ENCODE measurements at places on chromosomes 12 and 14.

DNA sequence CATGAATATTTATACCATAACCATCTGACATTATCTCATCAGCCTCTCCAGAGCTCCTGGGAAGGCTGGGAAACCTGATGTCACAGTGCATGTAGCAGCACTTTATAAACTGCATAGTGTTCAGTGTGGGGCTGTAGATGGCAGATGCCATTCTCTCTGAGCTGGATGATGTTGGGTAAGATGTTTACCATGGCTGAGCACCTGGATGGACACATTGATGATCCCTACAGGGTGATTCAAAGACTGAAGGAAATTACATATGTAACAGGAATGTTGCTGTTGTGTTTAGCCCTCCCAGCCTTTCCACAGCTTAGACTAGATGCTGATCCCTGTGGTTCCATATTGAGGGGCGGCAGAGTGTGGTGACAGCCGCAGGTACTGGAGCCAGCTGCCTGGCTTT, 37.4 kb downstream of the IFT43 start:
- no peak for DNase-seq

- DNase-seq = no peak
Measured at GRCh38 chr14:43147485-43147884, 1359.6 kb downstream of the FSCB start.

- no peak for DNase-seq
Measured at GRCh38 chr14:79627058-79627457, 584.2 kb downstream of the DIO2 start.

DNA sequence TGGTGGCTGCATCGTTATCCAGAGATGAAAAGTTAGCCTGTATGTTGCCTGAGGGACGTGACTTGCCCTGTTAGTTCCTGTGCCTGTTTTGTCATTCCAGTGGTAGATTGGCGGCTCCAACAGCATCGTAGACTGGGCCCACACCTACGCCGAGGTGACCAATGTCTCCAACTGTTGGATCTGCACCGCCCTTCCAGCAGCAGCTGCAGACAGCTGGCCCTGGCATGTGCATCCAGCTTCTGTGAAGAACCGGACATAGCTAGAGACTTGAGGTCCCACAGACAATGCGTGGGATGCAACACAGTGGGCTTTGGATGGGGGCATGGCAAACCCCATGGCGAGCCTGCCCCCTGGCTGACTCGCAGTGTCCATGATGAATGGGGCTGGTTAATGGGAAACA, 93.0 kb upstream of the TMPO start:
- no peak for DNase-seq

GRCh38 chr12:128531170-128531569, 264.2 kb downstream of the TMEM132C start:
- no peak for DNase-seq

- no peak for DNase-seq
Measured at GRCh38 chr14:73916324-73916723, 29.7 kb downstream of the ZNF410 start.

DNA sequence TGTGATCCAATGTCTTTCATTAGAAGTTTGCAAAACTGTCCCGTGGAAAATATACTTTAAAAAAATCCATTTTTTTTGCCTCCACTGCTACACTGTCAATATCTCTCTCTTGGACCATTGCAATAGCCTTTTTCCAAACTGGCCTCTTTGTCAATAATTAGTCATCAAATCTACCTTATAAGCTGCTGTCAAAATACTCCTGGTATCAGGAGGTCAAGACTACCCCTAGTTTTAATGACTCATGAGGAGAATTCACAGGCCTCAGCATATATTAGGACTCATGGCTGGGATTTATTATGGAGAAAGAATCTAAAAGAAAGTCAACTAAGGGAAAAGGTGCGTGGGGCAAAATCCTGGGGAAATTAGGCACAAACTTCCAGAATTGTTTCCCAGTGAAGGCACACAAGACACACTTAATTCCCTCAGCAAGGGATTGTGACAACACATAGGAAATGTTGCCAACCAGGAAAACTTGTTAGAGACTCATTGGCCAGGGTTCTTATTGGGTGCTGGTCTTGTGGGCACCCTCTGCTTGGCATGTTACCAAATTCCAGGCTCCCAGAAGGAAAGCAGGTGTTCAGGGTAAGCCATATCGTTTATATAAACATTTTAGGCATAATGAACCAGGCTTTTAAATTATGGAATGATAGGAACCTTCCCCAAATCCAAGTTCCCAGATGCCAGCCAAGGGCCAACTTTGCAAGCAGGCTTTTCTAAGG, 56.1 kb downstream of the TMEM117 start:
- DNase-seq = no peak

- no peak for DNase-seq
Measured at GRCh38 chr14:94614802-94615201, 2.6 kb downstream of the SERPINA3 start.

GRCh38 chr12:44812062-44812461, 64.1 kb downstream of the NELL2 start:
- no peak for DNase-seq

DNA sequence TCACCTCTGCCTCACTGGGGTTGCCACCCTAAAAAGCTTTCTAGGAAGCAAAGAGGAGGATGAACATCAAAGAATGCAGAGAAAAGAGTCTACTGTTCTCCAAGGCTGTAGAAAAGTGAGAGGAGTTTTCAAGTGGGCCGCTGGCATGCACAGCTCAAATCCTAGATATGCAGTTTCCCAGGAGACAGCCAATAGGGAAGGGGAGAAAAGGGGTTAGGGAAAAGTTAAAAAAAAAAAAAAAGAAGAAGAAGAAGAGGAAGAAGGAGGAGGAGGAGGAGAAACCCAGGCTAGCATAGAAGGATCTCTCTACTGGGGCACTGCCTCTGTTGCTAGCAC, 682 bp downstream of the BATF start:
- no peak for DNase-seq

DNA sequence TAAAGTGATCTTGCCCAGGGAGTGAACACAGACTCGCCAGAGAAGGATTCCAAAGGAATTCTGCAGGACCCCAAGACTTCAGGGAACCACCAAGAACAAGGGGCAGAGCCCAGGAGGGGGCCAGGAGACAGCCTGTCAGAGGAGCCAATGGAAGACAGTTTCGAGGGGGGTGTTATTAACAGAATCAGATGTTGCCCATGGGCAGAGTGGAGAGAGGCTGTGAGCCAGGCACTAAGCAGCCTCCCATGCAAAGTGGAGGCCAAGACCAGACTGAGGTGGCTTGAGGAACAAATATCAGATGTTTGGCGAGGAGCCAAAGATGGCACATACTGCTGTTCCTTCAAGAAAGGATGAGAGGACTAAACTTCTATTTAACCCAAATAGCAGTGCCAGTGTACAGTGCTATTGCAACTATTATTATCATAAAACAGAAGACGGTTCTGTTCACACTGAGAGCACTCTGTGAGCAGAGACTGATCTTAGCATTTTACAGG, 12.6 kb downstream of the APPL2 start:
- DNase-seq = no peak

DNA sequence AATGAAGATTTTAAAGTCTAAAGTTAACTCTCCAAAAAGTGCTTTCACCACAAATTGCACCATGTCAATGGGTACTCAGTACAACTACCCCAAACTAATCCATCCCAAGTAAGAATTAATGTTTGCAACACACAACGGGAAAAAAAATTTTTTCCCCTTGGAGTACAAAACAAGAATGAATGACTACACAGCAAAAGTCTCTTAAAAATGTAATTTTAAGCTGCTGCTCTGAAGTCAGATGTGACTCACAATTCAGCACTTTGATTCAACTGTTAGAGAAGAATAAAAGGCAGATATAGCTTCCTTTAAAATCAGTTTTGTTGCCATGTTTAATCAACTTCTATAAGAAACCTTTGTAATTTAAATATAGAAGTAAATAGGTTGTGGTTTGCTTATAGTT, 42.5 kb upstream of the VPS33A start:
- no peak for DNase-seq

GRCh38 chr14:105852378-105853088, 326.1 kb downstream of the TMEM121 start:
- DNase-seq = no peak
